ENCODE measurements at places on chromosomes 3 and 15.

GRCh38 chr15:25422021-25422420 is 16.8 kb downstream of the UBE3A start:
- no peak for DNase-seq

- no peak for DNase-seq
Observed at GRCh38 chr15:57298204-57298603, 78.1 kb upstream of the CGNL1 start.

GRCh38 chr15:61731099-61731498 is 329.1 kb downstream of the VPS13C start:
- DNase-seq = no peak

DNA sequence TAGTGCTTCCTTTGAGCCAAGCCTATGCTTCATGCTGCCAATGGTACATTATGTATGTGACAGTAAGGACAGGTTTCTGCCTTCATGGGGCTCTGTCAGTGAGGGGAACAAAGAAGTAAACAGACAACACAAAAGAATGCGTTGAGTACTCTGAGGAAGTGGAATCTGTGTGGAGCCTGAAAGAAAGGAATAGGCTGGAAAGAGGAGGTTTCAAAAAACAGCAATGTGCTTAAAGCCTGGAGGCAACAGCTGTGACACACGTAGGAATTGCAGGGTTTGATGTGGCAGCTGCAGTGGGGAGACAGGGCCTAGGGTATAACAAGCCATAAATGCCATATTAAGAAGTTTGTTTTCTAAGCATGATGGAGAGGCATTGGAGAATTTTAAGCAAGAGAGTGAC is 316.7 kb downstream of the CLSTN2 start:
- DNase-seq = no peak

- no peak for DNase-seq
Observed at GRCh38 chr15:89143503-89144162, 55.4 kb downstream of the ABHD2 start.

DNA sequence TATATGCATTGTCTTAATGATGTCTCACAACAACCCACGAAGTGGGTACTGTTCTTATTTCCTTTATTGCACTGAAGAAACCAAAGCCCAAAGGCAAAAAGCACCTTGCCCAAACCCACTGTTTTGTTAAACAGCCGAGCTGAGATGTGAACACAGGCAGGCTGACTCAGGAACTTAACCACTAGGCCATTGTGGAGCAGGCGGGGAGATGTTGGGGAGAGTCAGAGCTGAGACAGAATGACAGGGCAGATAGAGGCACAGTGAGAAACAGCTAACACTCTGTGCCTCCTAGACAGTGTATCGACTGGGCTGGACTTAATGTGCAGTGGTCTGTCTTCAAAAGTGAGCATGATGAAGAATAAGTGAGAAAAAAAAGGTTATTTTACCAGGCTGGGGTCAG is 56.5 kb downstream of the RPLP1 start:
- DNase-seq = no peak

- DNase-seq = peak; percentile 3
Observed at GRCh38 chr15:90497912-90498311, 31.8 kb upstream of the CRTC3 start.

DNA sequence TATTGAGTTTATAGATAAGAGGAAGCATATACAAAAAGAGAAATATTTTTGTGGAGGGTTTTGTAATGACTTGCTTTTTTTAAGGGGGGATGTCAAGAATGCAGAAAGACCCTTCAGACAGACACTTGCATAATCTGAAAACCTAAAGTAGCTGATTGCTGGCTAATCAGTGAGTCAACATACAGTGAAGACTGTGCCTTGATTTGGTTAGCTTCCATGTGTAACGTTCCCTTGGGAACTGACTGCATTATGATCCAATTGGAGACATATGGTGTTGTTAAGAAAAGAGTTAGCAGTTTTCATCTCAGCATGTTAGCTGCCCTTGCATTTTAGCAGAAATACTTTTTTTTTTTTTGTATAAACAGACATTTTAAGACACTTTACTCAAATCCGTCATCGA is 483.2 kb downstream of the RBMS3 start:
- DNase-seq = no peak

- DNase-seq = no peak
Observed at GRCh38 chr15:47872208-47872607, 154.9 kb downstream of the SEMA6D start.

DNA sequence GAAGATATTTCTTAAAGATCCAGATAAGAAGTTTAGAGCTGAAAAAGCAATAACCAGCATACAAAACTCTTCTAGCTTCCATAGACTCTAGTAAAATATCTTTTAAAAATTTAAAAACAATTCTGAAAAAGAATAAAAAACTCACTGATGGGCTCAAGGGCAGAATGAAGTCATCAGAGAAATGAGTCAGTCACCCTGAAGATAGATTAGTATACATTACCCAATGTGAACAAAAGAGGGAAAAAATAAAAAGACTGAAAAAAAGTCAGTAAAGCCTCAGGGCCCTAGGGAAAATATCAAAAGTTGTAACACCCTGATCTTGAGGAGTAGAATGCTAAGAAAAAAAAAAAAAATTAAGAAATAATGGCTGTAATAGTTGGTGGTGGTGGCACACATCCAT is 11.4 kb downstream of the DET1 start:
- DNase-seq = no peak

DNA sequence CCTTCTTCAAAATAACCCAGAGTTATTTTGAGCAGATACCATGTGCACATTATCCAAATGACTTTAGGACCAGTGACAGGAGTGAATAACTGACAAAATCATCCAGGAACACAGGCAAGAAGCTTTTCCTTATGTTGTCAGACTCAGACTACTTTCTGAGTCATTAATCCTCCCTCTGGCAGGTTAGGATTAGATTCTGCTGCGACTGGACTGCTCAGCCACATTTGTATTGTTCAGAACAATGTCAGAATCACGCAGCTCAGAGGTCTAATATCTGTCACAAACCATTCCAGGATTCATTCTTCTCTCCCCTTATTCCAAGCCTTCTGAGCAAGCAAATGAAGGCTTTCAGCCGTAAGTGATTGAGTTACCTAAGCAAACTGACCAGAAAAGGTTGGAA is 34.8 kb upstream of the FAM174B start:
- DNase-seq = no peak

DNA sequence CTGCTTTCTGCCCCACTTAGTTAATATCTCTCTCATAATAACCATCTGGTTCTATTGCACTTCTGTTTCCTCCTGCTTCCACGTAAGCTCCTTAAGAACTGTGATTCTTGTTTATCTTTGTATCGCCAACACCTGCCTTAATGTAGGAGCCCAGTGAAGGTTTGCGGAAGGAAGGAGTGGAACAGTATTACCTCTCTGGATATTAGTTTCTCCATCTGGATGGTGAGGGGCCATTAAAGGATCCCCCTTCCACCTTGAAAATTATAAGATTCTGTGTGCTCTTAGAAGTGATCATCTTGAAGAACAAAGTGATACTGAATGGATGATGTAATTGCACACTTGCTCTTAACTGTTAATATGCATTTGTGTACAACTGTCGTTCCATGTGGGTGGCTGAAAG is 2.2 kb downstream of the CHRNA5 start:
- no peak for DNase-seq

DNA sequence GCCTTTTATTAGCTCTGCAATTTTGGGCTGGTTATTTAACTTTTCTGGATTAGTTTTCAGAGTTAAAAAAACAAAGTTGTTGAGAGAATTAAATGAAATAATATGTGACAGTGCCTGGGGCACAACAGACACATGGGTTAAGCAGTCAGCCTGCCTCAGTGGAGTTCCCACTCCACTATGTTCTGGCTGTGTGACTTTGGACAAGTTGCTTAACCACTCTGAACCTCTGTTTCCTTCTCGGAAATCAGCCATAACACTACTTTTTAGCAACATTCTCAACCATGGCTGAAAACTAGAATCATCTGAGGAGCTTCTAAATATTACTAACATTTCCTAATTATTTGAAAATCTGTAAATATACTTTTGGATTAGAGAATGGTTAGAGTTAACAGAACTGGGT is 56.5 kb upstream of the SLC6A11 start:
- no peak for DNase-seq

Data from nephron progenitor cell (in vitro differentiated cells).